Transverse colon (tissue), 4 donors: ENCODE measurements at places on chromosomes 2 and 18. TPM values are rescaled to one million over a fixed set of nuclear protein-coding genes. Genes with fewer than 3 reads are reported as not detected.

The CRACDL gene
- total RNA-seq: 17.9 TPM

GRCh38 chr2:119264781-119265692 is 41.4 kb downstream of the STEAP3 start:
- no peaks in the 10 kb centered on the region for H3K27me3 ChIP-seq
- H3K36me3 ChIP-seq: no peaks in the 10 kb centered on the region
- H3K4me3 ChIP-seq: no peak overlapping the region

DNA sequence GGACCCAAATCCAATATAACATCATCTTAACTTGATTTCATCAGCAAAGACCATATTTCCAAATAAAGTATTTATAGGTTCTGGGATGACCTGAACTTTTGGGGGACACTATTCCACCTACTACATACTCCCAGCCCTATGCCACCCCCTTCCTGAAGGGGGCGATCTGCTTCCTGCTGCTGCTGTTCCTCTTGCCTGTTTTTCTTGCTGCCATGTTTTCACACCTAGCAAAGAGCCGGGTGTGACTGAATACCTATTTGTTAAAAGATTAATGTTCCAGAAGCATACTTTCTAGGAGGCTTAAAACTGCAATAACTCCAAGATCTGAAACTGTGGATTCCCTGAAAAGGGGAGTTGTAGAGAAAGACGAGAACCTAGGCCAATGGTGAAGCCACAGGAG is 89.7 kb downstream of the ICOS start:
- DNase-seq: no peak
- H3K36me3 ChIP-seq: no peaks in the 10 kb centered on the region
- no peaks in the 10 kb centered on the region for H3K27me3 ChIP-seq
- H3K27ac ChIP-seq: no peak overlapping the region
- H3K4me1 ChIP-seq: peaks cover 8% of the 10 kb centered on the region

The CRYBA2 gene
- total RNA-seq: not detected

The BMPR2 gene
- total RNA-seq: 16.5 TPM

DNA sequence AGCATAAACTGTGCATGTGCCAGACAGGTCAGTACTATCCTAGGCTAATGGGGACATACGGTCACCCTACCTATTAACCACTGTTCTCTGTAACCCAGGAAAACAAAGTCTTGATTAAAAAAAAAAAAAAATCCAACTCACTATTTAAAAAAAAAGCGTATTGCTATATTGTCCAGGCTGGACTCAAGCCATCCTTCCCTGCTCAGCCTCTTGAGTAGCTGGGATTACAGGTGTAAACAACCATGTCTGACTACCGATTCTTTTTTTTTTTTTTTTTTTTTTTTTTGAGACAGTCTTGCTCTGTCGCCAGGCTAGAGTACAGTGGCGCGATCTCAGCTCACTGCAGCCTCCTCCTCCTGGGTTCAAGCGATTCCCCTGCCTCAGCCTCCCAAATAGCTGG is 11.6 kb downstream of the ATAD2B start:
- no peaks in the 10 kb centered on the region for H3K27me3 ChIP-seq
- no peaks in the 10 kb centered on the region for H3K36me3 ChIP-seq
- no peak overlapping the region for H3K4me3 ChIP-seq
- no peak for DNase-seq
- H3K4me1 ChIP-seq: no peaks in the 10 kb centered on the region

GRCh38 chr2:98114643-98115330 is 27.8 kb downstream of the VWA3B start:
- H3K4me3 ChIP-seq: no peak overlapping the region
- no peaks in the 10 kb centered on the region for H3K36me3 ChIP-seq
- peak; percentile 22 for DNase-seq
- H3K27ac ChIP-seq: peak overlapping the region; percentile 72
- H3K27me3 ChIP-seq: no peaks in the 10 kb centered on the region

The ADD2 gene
- total RNA-seq: 0.68 TPM

The CCDC121 gene
- total RNA-seq: 3.8 TPM

GRCh38 chr2:161233858-161234431 is 73.7 kb downstream of the TANK start:
- H3K27ac ChIP-seq: no peak overlapping the region
- peaks cover 6% of the 10 kb centered on the region for H3K36me3 ChIP-seq
- no peak for DNase-seq
- H3K4me3 ChIP-seq: no peak overlapping the region

GRCh38 chr2:105919191-105919811 is 174.6 kb downstream of the NCK2 start:
- H3K4me1 ChIP-seq: no peaks in the 10 kb centered on the region
- DNase-seq: peak; percentile 12
- no peaks in the 10 kb centered on the region for H3K27me3 ChIP-seq

The EGR4 gene
- total RNA-seq: not detected

The APCDD1 gene
- total RNA-seq: 6.7 TPM

The AMER3 gene
- total RNA-seq: not detected

DNA sequence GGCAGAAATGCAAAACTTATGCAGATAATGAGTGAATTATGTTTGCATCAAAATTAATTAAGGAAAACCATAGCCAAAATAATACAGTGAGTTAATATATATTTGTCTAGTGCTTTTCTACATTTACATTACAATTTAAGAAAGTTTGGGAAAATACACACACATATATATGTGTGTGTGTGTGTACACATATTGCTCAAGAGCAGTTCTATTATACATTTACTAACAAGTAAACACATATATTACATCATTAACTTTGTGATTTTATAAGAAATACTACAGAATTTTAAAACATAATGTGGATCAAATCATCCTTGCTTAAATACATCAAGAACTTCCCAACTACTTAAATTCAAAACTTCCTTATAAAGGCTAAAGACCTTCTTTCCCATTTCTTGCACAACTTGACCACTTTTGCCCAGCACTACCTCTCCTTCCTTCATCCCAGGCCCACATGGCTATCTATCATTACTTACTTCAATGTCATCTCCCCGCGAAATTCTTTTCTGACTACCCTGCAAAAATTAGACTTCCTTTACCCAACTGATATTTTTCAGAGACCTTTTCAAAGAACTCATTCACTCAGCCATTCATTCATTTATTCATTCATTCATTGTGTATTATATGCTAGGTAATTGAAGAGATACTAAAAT is 68.4 kb downstream of the COL5A2 start:
- no peak for DNase-seq
- no peaks in the 10 kb centered on the region for H3K27me3 ChIP-seq
- H3K27ac ChIP-seq: no peak overlapping the region
- no peak overlapping the region for H3K4me3 ChIP-seq

DNA sequence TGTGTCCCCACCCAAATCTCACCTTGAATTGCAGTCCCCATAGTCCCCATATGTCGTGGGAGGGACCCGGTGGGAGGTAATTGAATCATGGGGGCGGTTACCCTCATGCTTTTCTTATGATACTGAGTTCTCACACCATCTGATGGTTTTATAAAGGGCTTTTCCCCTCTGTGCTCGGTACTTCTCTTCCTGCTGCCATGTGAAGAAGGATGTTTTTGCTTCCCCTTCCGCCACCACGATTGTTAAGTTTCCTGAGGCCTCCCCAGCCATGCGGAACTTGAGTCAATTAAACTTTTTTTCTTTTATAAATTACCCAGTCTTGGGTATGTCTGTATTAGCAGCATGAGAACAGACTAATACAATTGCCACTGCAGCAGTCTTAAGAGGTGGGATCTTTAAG is 134.9 kb downstream of the LTBP1 start:
- no peak overlapping the region for H3K27ac ChIP-seq
- no peak overlapping the region for H3K4me3 ChIP-seq
- no peaks in the 10 kb centered on the region for H3K36me3 ChIP-seq
- no peak for DNase-seq

GRCh38 chr2:54629914-54630857 is 93.3 kb upstream of the EML6 start:
- H3K4me3 ChIP-seq: no peak overlapping the region
- H3K36me3 ChIP-seq: peaks cover 55% of the 10 kb centered on the region
- peaks cover 11% of the 10 kb centered on the region for H3K4me1 ChIP-seq
- H3K27ac ChIP-seq: no peak overlapping the region
- no peaks in the 10 kb centered on the region for H3K27me3 ChIP-seq
- peak; percentile 29 for DNase-seq

- no peaks in the 10 kb centered on the region for H3K27me3 ChIP-seq
- DNase-seq: no peak
- no peak overlapping the region for H3K27ac ChIP-seq
- H3K4me3 ChIP-seq: no peak overlapping the region
- H3K36me3 ChIP-seq: no peaks in the 10 kb centered on the region
Observed at GRCh38 chr2:128414351-128414750, 95.7 kb upstream of the HS6ST1 start.

DNA sequence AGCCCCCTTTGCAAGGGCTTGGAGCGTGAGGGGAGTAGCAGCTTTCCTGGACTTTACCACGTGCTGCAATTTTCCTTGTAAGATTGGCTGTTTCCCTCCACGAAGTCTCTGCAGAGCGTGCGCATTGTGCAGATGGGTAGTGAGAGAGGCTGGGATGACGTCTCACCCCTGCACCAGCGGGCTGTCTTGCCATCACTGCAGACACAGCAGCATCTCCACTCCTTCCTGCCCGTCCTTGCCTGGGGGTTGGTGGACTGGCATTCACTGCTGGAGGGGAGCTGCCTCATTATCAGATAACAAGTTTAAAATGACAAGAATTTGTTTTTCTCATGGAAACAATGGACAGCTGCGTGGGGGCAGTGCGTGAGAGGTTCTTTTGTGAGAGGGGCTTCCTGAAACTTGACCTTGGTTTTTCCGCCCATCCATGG is 45.3 kb upstream of the HS6ST1 start:
- no peak overlapping the region for H3K27ac ChIP-seq
- peaks cover 5% of the 10 kb centered on the region for H3K4me1 ChIP-seq
- no peaks in the 10 kb centered on the region for H3K36me3 ChIP-seq
- no peak for DNase-seq
- no peak overlapping the region for H3K4me3 ChIP-seq

DNA sequence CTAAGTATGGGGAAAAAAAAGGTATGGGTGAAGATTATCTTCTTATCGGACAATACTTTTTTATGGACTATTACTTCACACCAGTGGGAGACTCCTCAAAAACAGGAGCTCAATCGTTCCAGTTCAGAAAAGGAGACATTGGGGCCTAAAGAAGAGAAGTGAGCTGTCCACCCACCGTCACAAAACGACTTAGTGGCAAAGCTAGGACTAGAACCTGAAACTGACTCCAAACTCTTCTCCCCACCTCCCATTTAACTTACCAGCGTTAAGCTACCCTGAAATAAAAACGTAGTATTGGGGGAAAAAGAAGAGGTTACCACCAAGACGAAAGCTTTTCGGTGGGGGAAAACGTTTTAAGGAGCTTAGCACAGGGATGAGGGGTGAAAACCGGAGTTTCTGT is 503 bp downstream of the GTF3C3 start:
- no peaks in the 10 kb centered on the region for H3K36me3 ChIP-seq
- DNase-seq: no peak
- no peaks in the 10 kb centered on the region for H3K27me3 ChIP-seq
- H3K4me1 ChIP-seq: peaks cover 6% of the 10 kb centered on the region
- H3K4me3 ChIP-seq: peak overlapping the region; percentile 81
- H3K27ac ChIP-seq: peak overlapping the region; percentile 86

The IL36RN gene
- total RNA-seq: not detected

GRCh38 chr2:27378096-27378808 is 2.3 kb downstream of the ZNF513 start:
- H3K4me3 ChIP-seq: no peak overlapping the region
- peaks cover 25% of the 10 kb centered on the region for H3K4me1 ChIP-seq
- no peak for DNase-seq
- H3K27me3 ChIP-seq: no peaks in the 10 kb centered on the region
- H3K36me3 ChIP-seq: peaks cover 42% of the 10 kb centered on the region

DNA sequence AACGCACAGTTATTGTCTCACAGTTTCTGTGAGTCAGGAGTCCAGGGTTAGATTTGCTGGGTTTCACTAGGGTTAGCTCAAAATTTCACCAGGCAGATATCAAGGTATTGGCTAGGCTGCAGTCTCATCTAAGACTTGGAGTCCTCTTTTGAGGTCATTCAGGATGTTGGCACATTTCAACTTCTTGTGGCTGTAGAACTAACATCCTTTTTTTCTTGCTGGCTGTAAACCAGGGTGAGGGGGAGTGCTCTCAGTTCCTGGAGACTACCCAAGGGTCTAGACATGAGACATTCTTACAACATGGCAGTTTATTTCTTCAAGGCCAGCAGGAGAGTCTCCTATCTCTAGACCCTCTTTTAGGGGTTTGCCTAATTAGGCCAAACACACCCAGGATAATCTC is 12.8 kb upstream of the CAVIN2 start:
- no peaks in the 10 kb centered on the region for H3K36me3 ChIP-seq
- no peak for DNase-seq
- no peaks in the 10 kb centered on the region for H3K4me1 ChIP-seq
- H3K4me3 ChIP-seq: no peak overlapping the region

GRCh38 chr2:168794968-168795367 is 7.5 kb upstream of the NOSTRIN start:
- no peak overlapping the region for H3K27ac ChIP-seq
- no peaks in the 10 kb centered on the region for H3K27me3 ChIP-seq
- H3K36me3 ChIP-seq: no peaks in the 10 kb centered on the region
- DNase-seq: no peak
- no peaks in the 10 kb centered on the region for H3K4me1 ChIP-seq
- H3K4me3 ChIP-seq: no peak overlapping the region

- peak; percentile 23 for DNase-seq
- no peaks in the 10 kb centered on the region for H3K36me3 ChIP-seq
- no peak overlapping the region for H3K4me3 ChIP-seq
Observed at GRCh38 chr2:229282758-229283546, 11.9 kb upstream of the PID1 start.

The TLX2 gene
- 2.5 TPM for total RNA-seq

DNA sequence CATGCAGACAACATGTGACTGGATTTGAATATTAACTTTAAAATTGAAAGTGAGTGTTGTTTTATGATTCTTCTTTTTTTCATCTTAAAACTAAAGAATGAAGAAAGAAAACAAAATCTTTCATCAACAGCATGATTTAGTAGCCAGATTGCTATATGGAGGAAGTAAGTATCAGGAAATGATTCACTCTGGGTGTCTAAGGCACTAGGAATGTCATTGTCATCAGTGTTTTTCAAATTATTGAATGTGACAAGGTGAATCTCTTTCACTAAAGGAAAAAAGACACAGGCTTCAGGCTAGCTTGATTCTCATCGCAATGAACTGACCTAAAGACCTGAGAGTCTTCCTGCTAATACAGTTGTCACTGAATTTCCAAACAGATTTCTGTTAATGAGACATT is 430.1 kb downstream of the FBXO15 start:
- no peak for DNase-seq
- no peaks in the 10 kb centered on the region for H3K4me1 ChIP-seq
- H3K4me3 ChIP-seq: no peak overlapping the region
- no peaks in the 10 kb centered on the region for H3K27me3 ChIP-seq

GRCh38 chr2:127695491-127696472 is 5.5 kb upstream of the SFT2D3 start:
- H3K4me3 ChIP-seq: no peak overlapping the region
- H3K4me1 ChIP-seq: peaks cover 7% of the 10 kb centered on the region
- H3K27ac ChIP-seq: peak overlapping the region; percentile 74
- H3K27me3 ChIP-seq: no peaks in the 10 kb centered on the region
- DNase-seq: peak; percentile 58

The ROCK2 gene
- total RNA-seq: 53.9 TPM
